ENCODE measurements at places on chromosomes 6 and 20.

GRCh38 chr6:155201461-155202226 is 62.2 kb upstream of the CLDN20 start:
- DNase-seq: peak; percentile 68

DNA sequence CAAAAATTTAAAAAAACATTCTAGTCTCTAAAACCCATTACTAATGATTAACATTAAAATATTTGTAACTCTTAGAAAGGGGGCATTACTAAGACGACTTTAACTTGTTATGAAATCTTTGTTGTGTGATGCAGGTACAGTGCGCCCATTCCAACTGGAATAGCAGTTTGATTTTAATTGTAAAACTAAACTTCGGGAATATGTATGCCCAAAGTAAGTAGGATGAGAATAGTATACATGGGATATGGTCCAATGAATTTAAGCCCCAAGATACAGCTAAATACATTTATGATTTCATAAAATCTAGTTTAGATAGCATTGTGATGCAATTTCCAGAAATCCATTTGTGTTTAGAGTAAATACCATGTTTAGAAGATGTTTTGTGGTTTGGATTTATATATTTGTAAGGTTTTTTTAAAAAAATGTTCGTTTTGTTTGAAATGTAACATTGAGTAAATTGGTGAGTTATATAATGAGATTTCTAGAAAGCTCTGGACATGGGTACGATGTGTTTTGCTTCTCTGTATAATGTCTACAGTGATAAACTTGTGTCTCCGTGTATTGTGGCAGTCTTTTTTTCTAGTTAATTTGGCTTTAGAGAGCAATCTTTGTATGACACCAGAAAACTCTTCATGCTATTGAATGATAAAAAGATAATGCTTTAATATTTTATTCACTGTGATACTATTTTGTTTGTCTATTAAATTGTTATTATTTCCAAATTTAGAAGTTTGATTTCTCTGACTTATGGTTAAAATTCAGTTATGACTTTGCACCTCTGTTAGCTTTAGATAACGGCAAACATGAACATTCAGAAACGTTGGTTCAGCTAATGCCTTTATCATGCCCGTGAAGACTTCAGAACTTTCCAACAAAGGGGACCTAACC is 54.8 kb downstream of the RNF182 start:
- DNase-seq: no peak

DNA sequence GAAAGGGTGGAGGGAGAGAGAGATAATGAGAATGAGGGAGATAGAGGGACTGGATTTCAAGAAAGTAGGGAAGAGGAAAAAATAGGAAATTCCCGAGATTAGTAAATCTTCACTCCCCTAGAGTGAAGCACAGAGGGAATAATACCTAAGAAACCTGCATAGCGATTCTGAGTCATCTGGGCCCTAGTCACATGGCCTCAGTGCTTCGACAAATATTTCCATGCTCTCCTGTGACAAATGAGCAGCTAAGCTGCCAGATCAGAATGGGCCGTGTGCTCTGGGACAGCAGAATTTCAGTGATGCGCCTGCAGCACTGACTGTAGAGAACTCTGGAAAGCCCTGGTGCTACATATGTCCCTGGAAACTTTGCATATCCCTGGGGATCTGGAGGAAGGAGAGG is 48.6 kb upstream of the GRIK2 start:
- no peak for DNase-seq

GRCh38 chr6:168116438-168116974 is 37.5 kb upstream of the FRMD1 start:
- DNase-seq: no peak

- no peak for DNase-seq
These were observed 240.5 kb downstream of the FARS2 start for GRCh38 chr6:5501837-5502236.

Data from fibroblast of pulmonary artery (primary cell).